ENCODE measurements at places on chromosomes 6 and 20.

- DNase-seq: no peak
Measured at GRCh38 chr20:2578475-2579192, 42.3 kb downstream of the TMC2 start.

DNA sequence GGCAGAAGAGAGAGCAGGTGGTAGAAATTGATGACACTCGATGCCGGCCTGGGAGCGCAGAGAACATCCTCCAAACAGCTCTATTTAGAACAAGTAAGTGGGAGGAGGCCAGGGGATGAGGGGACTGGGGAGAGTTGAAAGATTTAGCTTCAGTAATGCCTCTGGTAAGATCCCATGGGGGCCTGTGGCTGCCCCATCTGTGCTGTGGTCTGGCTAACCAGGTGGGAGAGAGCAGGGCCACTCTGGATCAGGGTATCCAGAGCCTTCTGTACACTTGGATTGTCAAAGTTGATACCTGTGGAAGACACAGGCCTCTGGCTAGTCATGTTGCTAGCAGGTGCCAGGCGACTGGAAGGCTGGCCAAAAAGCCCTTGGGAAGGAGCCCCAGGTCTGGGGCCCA lies 27.6 kb downstream of the NCOA5 start:
- DNase-seq: no peak

- no peak for DNase-seq
Measured at GRCh38 chr6:100217225-100218012, 223.4 kb upstream of the MCHR2 start.

- no peak for DNase-seq
Measured at GRCh38 chr20:20051767-20052073, 546 bp downstream of the CRNKL1 start.

DNA sequence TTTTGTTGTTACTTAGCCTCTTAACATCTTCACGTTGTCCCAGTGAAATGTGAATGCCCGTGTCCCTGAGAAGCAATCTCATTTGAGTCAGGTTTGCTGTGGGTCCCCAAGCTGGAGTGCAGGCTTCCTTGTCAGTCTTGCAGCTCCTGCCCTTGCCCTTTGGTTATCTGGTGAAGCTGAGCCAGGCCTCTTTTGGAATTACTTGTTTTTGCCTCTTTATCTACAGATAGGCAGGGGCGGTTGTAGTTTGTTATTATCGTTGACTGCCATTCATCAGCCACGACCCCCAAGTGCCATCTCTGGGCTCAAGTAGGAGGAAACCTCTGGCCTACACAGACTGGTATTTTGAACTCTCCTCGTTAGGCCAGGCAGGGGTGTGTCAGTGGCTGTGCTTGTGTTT lies 2.2 kb downstream of the TMEM14C start:
- no peak for DNase-seq

DNA sequence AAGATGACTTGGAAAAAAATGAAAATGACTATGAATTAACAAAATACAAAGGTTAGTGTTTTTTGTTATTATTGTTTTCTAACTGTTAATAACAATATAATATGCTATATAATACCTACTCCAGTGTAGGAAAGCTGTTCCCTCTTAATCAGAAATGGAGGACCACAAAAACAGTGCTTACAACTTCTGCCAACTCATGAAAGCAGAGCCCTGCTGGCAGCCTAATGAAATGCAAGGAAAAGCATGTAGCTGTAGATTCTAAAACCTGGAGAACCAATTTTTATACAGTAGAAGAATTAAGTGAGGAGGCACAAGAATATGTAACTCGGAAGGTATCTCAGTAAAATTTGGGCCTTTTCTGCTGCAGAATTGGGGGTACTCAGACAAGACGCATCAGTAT lies 29.4 kb downstream of the PHIP start:
- DNase-seq: no peak

- DNase-seq: no peak
Measured at GRCh38 chr20:9021699-9022098, 47.2 kb upstream of the PLCB4 start.

DNA sequence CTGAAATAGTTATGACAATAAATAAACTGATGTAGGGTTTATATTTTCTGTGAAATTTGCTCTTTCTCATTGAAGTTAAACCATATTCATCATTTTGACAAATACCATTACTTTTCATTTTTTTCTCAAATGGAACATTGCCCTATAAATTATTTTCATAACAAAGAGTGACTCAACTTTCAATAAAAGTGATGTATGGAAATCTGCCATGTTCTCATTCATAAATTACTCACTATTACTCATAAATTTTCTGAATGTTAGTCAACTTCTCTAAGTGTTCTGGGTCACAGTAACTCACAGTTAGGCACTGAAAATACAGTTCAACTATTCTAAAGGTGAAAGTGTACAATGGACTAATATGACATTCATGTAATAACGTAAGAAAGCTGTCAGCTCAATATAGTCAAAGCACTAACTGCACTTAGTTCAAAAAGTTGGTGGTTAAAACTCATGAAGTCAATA lies 19.0 kb upstream of the STX11 start:
- no peak for DNase-seq

- peak; percentile 93 for DNase-seq
Measured at GRCh38 chr20:36745927-36746659, at the start of gene NDRG3. Gene NDRG3, minus strand, starts transcription at chr20:36746090. Its CDS starts 24,355 bp downstream, at chr20:36721735.

GRCh38 chr6:68915586-68915985 lies 280.5 kb downstream of the ADGRB3 start:
- no peak for DNase-seq

- no peak for DNase-seq
Measured at GRCh38 chr6:112362812-112363570, 15.9 kb downstream of the RFPL4B start.

- DNase-seq: no peak
Measured at GRCh38 chr6:84263557-84263956, 36.1 kb upstream of the CEP162 start.

- DNase-seq: no peak
Measured at GRCh38 chr6:83637953-83638352, 70.9 kb downstream of the SNAP91 start.

- DNase-seq: no peak
Measured at GRCh38 chr6:111573892-111574797, 31.5 kb downstream of the TRAF3IP2 start.

- no peak for DNase-seq
Measured at GRCh38 chr6:14724549-14724948, 521.3 kb upstream of the JARID2 start.

DNA sequence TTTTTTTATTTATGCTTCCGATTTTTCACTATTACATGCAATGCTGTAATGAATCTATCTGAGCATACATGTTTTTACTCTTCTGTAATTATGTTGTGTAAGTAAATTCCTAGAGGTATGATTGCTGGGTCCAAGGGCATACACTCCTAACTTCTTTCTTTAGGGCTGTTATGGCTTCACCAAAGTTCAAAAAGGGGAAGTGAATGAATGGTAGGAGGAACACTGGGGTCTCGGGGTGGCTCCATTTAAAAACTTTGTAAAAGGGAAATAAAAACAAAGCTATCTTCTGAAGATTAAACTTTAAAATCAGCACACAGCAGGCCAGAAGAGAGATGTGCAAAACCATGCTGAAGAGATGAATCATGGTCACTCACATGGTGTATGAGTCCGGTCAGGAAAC lies 289.1 kb upstream of the SUPT3H start:
- DNase-seq: no peak

GRCh38 chr6:84193114-84193708 lies 34.2 kb downstream of the CEP162 start:
- DNase-seq: no peak

- no peak for DNase-seq
Measured at GRCh38 chr20:51128198-51128597, 105.3 kb upstream of the KCNG1 start.

GRCh38 chr6:35018746-35019145 lies 122.4 kb downstream of the TCP11 start:
- DNase-seq: no peak

DNA sequence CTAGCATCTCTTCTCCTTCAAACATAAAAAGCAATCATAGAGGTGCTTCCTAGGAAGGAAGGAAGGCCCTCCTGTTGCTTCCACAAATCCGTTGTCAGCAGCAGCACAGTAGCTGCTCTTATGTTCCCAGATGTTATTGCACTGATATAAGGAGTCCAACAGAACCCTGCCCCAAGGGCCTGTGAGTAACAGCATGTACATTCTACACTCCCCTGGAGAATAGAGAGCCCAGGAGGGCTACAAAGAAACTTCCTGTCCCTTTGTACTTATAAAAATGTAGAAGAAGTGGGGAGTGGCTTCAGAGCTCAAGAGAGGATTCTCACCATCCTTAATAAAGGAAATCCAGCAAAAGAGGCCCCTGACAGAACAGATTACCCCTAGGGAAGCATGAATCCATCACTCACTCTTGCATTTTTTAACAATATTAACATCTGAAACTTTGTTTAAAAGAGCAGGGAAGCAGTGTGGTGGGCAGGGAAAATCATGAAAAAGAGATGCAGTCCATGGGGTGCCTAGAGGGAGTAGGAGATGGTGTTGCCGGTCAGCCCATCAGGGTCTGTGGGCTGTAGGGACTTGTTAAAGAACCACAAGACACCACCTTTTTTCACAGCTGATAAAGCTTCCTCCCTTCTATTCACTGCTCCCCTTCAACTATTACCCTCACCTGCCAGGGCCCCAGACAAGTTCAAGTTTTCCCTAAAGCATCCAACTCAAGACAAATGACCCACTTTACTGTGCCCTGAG lies 104.5 kb upstream of the ADGRF1 start:
- DNase-seq: no peak

GRCh38 chr20:56229812-56230211 lies 18.7 kb upstream of the MC3R start:
- DNase-seq: no peak

- DNase-seq: no peak
Measured at GRCh38 chr20:8213831-8214587, 81.9 kb downstream of the PLCB1 start.

GRCh38 chr20:1310506-1311190 lies 18.3 kb downstream of the SDCBP2 start:
- DNase-seq: no peak

DNA sequence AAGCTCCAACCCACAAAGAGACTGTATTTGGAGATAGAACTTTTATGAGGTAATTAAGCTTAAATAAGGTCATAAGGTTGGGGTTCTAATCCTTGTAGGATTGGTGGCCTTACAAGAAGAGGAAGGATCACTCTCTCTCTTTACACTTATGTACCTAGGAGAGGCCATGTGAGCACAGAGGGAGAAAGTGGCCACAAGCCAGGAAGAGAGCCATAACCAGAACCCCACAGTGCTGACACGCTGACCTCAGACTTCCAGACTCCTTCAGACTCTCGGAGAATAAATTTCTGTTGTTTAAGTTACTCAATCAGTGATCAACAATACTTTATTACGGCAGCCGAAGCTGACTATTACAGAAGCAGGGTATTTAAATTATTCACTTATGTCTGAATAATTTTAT lies 430.5 kb upstream of the EPHA7 start:
- no peak for DNase-seq

- no peak for DNase-seq
Measured at GRCh38 chr6:167683028-167683862, 143.5 kb upstream of the AFDN start.

- no peak for DNase-seq
Measured at GRCh38 chr6:127206531-127207095, 60.1 kb upstream of the RNF146 start.

GRCh38 chr6:132715204-132715603 lies 1.3 kb upstream of the VNN1 start:
- no peak for DNase-seq

DNA sequence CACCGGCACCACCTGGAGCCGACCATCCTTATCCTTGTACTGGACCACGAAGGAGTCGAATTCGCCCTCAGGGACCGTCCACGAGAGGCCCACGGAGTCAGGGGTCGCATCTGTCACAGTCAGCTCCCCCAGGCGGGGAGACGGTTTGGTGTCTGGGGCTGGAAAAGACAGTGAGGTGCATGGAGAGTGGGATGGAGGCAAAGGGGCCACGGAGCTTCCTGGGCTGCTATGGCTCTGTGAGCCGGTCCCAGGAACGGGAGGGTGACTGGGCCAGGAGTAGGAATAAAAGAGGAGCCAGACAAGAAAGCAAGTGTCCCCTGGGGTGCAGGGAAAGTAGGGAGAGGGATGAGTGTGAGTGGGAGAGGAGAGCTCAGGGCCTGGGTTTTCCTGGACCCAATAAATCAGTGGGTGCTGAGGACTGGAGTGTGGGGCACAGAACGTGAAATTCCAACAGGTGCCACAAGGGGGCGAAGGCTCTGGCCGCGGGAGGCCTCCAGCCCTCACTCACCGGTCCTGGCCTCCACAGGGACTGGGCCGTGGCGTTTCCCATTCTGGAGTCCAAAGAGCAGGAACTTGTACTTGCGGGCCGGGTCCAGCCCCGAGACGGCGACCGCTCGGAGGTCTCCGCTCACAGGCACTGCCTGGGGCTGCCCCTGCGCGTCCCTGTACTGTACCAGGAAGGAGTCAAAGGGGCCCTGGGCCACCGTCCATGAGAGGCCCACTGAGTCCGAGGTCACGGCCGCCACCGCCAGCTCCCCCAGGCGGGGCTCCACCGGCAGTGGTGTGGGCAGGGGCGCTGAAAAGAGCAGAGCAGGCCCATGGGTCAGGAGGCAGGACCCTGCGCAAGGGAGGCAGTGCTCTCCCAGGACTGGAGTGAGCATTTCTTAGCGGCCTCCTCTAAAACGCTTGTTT lies 9.9 kb downstream of the CYP21A2 start:
- peak; percentile 46 for DNase-seq

GRCh38 chr20:35287509-35288324 lies 3.1 kb upstream of the EIF6 start:
- DNase-seq: no peak

DNA sequence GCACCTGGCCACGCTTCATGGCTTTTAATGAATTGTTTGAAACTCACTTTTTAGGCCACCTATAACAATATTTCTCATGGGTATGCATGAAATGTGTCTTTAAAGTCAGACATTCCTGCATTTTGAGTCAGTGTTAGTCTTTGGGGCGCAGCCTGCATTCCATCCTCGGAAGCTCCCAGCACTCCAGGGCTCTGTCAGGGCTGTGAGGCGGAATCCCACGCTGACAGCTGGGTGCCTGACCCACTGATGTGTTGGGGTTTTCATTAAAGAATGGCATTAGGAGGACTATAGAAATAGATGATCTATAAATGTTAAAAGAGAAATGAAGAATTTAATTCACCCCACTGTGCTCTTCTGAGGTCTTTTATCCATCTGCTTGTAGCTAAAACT lies 16.2 kb upstream of the CLDN20 start:
- DNase-seq: no peak

GRCh38 chr6:118559659-118560058 lies 11.6 kb downstream of the PLN start:
- no peak for DNase-seq
